ENCODE measurements at places on chromosomes 3 and 15. TPM values are rescaled to one million over a fixed set of nuclear protein-coding genes. Genes with fewer than 3 reads are reported as not detected.
A peak's percentile ranks its signal among the peaks of the same experiment; 100 is the strongest.

GRCh38 chr15:41161336-41161735 is 45.3 kb upstream of the INO80 start:
- DNase-seq: peak; percentile 36

GRCh38 chr3:125479091-125479490 is 40.9 kb downstream of the SNX4 start:
- peak; percentile 34 for DNase-seq

- no peak for DNase-seq
Measured at GRCh38 chr3:183438735-183439134, 10.3 kb upstream of the MCF2L2 start.

DNA sequence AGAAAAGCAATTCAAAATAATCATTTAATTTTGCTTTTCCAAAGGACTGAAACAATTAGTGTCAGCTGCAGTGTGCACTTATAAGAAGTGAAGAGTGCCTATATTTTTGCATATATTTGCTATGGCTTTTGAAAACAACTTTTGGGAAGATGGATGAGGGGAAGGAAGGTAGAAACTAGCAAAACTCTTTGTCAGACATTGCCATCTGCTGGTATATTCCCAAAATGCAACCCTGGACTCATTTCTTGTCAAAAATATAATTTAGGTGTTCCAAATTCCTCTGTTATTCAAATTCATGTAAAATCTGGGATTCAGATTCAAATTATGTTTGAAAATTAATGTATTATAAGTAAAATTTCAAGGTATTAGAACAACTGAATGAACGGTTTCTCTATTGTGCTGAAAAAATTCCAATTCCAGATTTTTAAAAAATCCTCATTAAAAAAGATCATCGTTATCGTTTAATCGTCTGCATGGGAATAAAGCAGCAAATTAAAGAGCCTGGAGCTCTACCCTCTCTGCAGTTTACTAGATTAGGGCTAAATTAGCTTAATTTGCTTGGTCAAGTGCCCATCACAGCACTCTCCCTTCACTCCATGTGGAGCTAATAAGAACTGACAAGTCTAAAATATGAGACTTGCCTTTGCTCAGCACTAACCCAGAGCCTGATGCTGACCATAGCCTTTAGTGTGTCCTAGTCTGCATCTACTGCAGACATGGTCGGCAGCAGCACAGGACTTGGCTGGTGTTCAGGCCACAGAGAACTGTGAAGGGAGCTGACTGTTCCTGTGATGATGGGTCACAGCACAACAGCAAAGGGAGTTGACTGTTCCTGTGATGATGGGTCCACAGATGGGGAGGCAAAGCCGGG is 67.9 kb upstream of the MITF start:
- peak; percentile 42 for DNase-seq

- DNase-seq: peak; percentile 51
Measured at GRCh38 chr3:100260081-100260684, 609 bp upstream of the TBC1D23 start.

GRCh38 chr3:70516076-70516475 is 203.6 kb upstream of the MDFIC2 start:
- DNase-seq: no peak

DNA sequence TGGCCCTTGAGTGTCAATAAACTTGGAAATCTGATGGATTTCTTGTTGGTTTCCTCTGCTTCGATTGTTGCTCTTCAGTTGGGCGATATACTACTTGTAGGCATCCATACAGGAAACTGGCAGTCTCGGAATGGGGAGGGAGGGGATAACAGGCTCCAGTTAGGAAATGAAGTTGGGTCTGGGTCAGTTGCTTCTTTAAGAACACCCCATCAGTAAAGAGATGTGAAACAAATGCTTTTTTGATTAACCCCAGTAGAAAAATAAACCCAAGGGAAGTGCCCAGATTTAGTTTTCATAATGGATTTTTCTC is 681 bp downstream of the CHMP2B start:
- peak; percentile 1 for DNase-seq

DNA sequence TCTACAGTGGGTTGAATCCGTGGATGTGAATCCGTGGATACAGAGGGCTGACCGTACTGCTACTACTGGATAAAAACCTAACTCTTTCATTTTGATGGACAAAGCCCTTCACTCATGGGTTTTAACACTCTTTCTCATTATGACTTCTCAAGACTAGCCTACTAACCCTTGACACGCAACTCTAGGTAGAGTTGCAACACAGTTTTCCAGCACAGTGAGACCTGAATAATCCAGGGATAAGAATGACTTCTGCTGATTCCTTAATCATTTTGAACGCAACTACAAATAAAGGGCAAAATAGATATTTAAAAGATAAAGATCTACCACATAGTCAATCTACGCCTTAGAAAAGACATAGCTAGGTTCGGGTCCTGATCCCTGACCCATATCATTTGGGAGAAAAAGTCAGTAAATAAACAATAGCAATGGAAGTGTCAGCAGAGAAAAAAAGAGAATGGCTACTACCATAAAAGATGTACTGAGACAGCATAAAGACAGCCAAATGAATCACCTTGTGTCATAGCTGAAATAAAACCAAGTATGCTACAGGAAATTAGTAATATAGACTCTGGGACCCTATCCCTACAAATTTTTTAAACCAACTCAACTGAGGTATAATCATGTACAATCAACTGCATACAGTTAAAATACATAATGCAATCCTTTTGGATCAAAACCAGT is 87.6 kb downstream of the DPH6 start:
- peak; percentile 47 for DNase-seq

- no peak for DNase-seq
Measured at GRCh38 chr3:18778598-18778997, 353.5 kb upstream of the SATB1 start.

GRCh38 chr15:69914040-69914439 is 183.7 kb downstream of the TLE3 start:
- DNase-seq: no peak

DNA sequence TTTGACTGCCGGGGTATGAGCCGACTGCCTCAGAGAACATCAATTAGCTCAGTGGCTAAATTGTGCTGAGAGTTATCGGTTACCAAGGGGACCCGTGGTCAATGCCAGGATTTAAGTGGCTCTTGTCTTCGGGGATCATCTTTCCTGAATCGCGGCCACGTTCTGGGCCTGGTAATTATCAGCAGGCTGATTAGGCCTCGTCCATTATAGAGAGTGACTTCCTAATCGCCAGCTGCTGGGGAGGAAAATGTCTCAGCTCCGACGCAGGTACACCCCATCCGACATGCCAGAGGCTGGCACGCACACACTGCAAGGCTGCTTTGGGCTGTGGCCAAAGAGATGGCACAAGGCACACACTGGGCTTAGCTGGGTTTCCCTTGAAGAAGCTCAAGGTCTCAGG is 10.6 kb downstream of the TRH start:
- no peak for DNase-seq

DNA sequence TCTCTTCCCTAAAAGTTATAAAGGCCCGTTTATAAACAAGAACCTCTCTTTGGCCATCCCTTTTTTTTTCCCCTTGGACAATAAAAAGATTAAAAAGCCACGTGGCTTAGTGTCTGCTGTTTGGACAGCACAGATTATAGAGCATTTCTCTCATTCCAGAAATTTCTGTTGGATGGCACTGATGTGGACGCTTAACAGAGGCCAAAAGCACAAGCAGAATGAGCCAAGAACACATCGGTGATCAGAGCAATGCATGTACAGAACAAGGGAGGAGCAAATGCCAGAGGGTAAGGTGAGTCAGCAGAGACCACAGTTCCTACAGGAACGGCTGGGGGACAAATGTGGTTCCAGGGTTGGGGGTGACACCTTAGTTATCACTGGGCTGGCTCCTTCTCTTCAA is 30.3 kb upstream of the CTNNB1 start:
- no peak for DNase-seq

DNA sequence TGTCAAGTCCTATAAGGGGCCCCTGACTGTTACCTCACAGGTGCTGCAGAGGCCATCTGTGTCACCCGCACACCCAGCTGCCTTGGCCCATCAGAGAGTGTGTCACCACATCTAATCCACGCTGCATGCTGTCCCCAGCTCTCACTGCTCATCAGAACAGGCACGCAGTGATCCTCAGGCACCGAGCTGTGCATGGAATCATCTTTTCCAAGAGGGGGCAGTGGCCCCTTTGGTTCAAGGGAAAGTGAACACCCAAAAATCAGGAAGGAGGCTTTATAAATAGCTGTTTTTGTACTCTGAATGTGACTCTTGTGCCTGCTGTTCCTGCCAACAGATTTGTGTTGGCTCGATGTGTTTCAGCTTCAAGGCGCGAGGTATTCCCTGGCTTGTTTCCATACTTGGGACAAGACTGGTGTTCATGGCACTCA is 110.3 kb upstream of the ETV5 start:
- DNase-seq: no peak

DNA sequence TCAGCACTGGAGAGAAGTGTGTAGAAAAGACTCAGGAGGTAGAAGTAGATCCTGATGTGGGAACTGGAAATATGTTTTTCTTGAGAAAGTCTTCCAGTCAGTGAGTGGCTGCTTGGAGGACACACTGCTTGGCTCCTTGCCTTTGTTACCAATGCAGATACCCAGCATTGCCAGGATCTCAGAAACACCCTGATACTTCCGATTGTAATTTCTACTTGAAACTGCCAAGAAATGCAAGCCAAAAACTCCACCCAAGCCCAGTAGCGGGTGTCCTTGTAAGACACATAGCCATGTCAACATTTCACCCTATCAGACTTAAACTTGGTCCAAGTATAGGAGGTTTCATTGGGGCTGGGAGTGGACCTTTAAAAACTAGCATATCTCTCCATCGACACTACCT is 141.8 kb downstream of the ALDH1A2 start:
- DNase-seq: no peak

GRCh38 chr15:59654046-59654445 is 3.3 kb downstream of the GTF2A2 start:
- DNase-seq: no peak

GRCh38 chr15:62125773-62126172 is 39.3 kb downstream of the C2CD4B start:
- DNase-seq: peak; percentile 50

DNA sequence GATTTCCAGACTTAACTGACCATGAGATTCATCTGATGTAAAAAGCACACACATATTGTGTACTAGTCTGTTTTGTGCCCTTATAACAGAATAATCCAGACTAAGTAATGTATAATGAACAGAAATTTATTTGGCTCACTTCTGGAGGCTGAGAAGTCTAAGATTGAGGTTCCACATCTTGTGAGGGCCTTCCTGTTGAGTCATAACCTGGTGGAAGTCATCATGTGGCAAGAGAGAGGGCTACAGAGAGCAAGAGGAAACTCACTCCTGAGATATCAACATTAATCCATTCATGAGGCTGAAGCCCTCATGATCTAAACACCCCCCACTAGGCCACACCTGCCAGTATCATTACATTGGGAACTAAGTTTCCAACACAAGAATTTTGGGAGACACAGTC is 977.6 kb downstream of the MCTP2 start:
- DNase-seq: peak; percentile 31

GRCh38 chr3:30737743-30738499 is 131.5 kb downstream of the TGFBR2 start:
- no peak for DNase-seq

The SPATA12 gene
- total RNA-seq: under 0.01 TPM

The SCAANT1 gene
- not detected for total RNA-seq

The INKA1 gene
- 2.3 TPM for total RNA-seq

The CLEC3B gene
- 1.9 TPM for total RNA-seq

The PLA2G4F gene
- not detected for total RNA-seq

The SLC51B gene
- total RNA-seq: not detected

The STX19 gene
- total RNA-seq: not detected

The ATP2C1 gene
- 41.4 TPM for total RNA-seq

Measured in IMR-90 (cell line).